ENCODE measurements at places on chromosomes 16 and 17.

DNA sequence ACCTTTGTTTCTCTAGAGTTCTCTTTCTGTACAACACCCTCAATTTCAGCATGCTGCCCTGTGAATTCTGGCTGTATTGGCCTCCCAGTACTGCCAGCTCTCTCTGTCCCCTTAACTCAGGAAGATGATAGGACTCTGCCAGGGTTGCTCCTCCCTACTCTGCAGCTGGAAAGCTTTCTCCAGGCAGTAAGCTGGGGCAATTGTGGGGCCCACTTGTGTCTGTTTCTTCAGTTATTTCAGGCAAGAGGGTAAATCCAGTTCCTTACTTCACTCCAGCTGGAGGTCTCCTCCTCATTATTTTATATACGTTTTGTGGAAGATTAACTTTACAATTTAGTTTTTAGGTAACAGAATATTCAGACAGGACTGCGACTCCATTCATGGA lies 9.9 kb downstream of the C17orf100 start:
- DNase-seq = no peak

- DNase-seq = no peak
Measured at GRCh38 chr16:20598832-20599469, 22.8 kb upstream of the ACSM2B start.

- DNase-seq = no peak
Measured at GRCh38 chr16:23866621-23867020, 30.8 kb downstream of the PRKCB start.

DNA sequence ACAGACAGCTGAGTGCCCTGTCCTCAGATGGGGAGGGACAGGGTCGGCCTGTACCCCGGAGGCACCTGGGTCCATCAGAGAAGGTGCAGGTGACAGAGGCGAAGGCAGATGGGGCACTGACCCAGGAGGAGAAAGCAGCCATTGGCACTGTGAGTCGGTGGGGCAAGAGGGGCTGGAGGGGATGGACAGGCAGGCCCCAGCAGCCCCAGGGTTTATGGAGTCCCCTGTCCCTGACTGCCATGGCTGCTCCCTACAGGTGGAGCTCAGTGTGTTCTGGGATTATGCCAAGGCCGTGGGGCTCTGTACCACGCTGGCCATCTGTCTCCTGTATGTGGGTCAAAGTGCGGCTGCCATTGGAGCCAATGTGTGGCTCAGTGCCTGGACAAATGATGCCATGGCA lies 32.1 kb downstream of the ANKRD40 start:
- DNase-seq = no peak

GRCh38 chr17:36592316-36592715 lies 637 bp downstream of the DHRS11 start:
- no peak for DNase-seq

GRCh38 chr17:82283208-82283749 lies 9.8 kb upstream of the CSNK1D start:
- DNase-seq = no peak

- no peak for DNase-seq
Measured at GRCh38 chr16:12575288-12575687, 228.4 kb downstream of the CPPED1 start.

GRCh38 chr16:27485811-27486210 lies 63.9 kb downstream of the GTF3C1 start:
- DNase-seq = no peak

DNA sequence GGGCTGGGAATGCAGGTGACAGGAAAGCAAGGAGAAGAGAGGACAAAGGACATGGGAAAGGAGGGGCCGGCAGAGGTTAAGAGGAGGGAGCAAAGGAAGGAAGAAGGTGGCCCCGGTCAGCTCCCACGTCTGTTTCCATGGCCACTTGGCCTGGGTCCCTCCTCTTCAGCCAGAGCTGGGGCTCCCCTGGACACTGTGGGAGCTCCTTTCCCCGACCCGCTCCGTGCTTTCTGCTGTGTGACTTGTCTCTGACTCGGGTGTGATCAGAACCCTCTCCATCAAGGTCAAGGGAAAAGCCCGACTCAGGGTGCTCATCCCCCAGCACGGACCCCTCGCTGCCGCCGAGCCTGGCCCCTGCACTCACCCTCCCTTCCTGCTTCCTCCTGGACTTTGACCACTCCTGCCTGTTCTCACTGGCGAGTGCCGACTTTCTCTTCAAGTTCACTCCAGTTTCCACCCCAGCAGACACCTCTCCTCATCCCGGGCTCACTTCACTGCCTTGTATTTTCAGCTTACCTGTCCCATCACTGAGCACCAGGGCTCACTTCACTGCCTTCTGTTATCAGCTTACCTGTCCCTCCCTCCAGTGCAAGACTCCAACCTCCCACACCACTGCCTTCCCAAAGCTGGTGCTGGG lies 61.2 kb downstream of the MEAK7 start:
- DNase-seq = no peak

- no peak for DNase-seq
Measured at GRCh38 chr16:21565507-21565860, 33.9 kb upstream of the METTL9 start.

GRCh38 chr17:51270636-51271035 lies 10.3 kb downstream of the UTP18 start:
- DNase-seq = no peak

DNA sequence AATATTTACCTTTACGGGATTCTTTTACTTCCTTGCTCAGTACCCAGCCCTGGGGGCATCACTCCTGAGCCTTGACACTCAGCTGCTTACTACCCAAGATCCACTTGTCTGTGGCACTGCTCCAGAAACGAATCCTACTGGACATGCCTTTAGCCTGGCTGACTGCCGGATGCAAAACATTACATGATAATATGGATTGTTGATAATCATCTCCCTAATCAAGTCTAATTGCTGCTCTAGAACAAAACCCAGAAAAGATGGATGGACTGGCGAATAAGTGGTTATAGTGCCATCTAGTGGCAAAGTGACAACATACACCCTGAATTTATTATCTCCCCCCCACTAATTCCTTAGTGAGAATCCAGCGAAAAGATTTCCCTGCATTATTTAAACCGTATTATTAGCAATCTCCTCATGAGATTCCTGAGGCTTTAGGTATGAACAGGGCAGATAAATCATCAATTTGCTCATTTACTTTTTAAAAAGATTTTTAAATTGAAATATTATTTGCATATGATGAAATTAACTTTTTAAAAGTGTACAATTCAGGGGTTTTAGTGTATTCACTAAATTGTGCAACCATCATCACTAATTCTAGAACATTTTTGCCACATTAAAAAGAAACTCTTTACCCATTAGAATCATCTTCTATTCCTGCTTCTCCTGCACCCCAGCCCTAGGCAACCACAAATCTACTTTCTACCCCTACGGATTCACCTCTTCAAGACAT lies 61.6 kb downstream of the RGS9 start:
- no peak for DNase-seq

DNA sequence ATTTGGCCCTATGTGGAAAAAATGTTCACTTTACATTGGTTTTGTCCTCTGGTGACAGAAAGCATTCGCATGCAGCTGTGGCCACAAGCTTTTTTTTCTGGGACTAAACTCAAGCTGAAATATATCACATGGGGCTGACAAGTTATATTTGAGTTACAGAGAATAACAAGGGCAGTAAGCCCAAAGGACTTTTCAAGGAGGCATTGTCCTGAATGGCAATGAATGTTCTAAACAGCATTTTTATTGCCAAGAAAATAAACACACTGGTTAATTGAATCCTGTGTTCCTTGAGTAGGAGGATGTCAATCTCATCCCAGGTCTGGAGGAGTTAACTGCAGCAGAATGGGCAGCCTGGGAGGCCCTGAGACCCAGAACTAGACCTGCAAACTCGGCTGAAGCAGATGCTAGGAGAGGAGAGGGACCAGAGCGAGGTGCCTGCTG lies 114.5 kb downstream of the COPRS start:
- DNase-seq = no peak

GRCh38 chr17:19904924-19905323 lies 37.2 kb upstream of the ULK2 start:
- no peak for DNase-seq

GRCh38 chr17:58369214-58370031 lies 17.4 kb upstream of the SUPT4H1 start:
- no peak for DNase-seq

DNA sequence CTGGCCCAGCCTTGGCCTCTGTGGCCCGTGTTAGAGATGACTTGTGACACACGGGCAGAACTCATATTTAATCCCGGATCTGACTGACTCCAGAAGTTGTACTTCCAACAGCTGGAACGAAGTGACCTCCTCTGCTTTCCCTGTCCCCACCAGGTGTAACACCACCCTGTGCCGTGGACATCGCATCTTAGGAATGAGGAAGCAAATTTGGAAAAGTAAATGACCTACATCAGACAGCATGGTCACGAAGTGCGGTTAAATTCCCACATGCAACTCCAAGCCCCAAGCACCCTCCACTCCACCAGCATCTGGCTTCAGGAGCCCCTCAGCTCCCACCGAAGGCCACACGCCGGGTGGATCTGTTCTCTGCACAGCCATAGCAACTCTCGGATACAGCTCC lies 2.9 kb downstream of the TK1 start:
- no peak for DNase-seq

GRCh38 chr16:79008869-79009179 lies 591.7 kb downstream of the MAF start:
- no peak for DNase-seq

- DNase-seq = no peak
Measured at GRCh38 chr17:57595947-57596695, 149.0 kb downstream of the CCDC182 start.

DNA sequence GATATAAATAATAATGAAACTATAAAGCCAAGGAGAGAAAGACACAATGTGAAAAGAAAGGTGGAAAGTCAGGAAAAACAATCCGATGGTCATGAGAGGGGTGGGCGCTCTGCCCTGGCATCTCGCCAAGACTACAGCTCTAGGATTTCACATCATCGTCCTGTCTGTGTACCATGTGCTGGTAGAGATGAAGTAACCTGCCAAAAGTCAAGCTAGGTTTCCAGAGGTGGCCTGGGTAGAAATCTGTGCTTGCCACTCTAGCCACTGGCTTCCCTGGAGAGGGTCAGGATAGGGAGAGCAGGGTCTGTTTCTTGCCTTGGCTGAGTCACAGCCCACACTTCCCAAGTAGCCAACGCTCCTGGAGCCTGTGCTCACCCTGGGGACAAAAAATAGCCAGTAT lies 31.0 kb upstream of the TRAP1 start:
- no peak for DNase-seq

DNA sequence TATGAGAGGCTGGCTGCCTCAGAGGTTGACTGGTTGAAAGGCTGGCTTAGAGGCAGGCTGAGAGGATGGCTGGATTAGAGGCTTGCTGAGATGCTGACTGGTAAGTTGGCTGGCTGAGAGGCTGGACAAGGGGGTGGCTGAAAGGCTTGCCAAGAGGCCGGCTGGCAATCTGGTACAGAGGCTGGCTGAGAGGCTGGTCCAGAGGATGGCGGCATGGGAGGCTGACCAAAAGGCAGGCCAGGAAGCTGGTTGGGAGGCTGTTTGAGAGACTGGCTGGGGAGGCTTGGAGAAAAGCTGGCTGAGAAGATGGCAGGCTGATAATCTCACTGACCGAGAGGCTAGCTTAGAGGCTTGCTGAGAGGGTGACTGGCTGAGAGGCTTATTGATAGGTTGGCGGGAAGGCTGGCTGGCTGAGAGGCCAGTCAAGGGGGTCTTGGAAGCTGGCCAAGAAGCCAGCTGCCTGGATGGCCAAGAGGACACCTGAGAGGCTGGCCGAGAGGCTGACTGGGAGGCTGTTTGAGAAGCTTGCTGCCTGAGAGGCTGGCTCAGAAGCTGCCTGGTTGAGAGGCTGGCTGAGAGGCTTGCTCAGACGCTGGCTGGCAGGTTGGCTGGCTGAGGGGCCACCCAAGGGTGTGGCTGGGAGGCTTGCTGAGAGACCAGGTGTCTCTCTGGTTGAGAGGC lies 34.2 kb upstream of the ACSM2B start:
- no peak for DNase-seq

DNA sequence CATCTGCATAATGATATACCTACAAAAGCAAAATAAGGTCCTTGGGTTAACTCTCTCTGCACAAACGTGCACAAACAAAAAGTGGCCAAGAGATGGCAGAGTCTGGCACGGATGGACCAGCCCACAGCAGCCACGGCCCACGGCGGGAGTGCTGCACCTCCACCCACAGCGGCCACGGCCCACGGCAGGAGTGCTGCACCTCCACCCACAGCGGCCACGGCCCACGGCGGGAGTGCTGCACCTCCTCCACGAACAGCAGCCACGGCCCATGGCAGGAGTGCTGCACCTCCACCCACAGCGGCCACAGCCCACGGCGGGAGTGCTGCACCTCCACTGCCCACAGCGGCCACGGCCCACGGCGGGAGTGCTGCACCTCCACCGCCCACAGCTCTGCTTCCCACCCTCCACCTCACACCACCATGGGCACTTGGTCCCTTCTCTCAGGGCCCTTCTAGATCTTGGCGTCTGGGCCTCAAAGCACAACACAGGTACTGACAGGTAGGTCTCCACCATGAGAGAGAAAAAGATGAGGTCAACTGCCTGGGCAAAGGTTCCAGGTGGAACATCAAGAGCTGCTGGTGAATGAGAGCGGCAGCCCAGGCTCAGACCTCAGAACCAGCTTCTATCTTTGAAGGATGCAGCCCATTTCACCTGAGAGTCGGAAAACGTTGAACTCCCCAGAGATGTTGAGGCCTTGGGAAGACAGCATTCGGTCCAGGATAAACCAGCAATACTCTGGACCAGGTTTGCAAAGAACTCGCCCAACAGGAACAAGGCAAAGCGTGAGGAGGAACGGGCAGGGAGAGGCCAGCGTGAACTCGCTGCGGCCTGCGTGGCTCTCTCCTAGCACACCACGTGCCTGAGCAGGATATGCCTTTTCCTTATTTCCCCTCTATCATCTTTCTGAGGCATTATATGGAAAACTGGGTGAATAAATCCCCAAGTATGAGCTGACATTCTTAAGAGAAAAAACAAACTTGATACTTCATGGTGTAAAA lies 124.5 kb downstream of the ZNF778 start:
- DNase-seq = no peak

- DNase-seq = no peak
Measured at GRCh38 chr16:19912455-19913339, 28.0 kb upstream of the GPRC5B start.

DNA sequence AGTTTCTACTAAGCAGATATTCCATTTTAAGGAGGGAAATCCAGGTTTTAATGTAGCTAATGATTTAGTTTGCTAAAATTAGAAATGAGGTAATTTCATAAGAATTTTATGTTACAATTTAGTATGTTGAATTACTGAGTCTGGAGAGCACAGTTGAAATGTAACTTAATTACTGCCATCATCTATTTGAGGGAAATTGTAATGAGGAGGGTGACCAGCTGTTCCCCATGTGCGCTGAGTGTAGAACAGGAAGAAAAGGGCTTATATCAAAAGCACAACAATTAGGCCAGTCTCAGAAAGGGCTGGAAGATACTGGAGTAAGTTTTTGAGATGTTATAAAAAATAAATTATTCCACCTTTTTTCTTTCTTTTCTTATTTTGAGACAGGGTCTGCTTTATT lies 735.1 kb upstream of the GOT2 start:
- DNase-seq = no peak

DNA sequence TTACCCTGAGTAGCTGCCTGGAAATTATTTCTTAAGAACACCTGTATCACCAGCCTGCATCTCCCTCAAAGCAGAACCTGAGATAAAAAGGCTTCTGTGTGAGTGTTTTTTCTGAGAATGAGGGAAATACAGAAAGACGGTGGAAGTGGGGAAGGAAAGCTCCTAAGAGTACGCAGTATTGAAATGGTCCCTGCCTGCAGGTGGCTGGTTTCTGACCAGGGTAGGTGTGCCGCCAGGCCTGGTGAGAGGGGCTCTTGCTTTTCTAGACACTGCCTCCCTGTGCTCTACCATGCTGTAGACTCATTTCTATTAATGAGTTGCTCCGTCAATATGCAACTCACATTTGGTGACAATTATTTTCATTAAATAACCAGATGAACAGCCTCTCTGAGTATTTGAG lies 201.7 kb downstream of the MAP2K4 start:
- no peak for DNase-seq
